ENCODE measurements at places on chromosomes 3 and 15.

- DNase-seq: no peak
Measured at GRCh38 chr15:36756707-36757106, 177.3 kb downstream of the CDIN1 start.

DNA sequence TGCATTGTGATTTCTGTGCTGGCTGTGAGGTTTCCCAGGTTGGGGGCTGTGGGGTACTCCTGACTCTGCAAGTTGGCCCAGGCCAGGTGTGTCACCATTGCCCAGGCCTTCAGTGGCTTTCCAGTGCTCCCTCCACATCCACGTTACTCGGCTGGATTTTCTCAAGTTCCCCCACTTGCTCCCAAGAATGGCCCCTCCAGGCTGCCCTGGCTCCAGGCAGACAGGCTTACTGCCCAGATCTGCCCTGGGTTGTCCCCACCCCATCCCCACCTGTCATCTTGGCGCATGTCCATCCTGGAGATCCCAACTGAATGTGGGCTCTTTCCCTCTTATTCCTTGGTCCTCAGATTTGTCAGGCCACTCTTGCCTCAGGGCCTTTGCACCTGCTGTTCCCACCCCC lies 3.6 kb downstream of the APBA2 start:
- no peak for DNase-seq

DNA sequence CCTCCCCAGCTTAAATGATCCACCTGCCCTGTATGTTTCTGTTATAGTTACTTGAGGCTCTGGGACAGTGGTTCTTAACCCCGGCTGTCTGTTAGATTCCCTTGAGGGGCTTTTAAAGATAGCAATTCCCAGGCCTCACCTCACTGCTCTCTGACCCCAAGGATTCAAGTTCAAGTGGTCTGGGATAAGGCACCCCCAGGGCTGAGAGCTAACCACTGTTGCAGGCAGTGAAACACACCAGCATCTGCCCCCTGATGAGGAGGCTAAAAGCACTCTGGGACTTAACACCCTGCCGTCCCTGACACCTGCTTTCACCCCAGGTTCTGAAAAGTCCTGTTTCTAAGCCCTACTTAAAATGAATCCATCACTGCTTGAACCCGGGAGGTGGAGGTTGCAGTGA lies 103.7 kb downstream of the LRRK1 start:
- no peak for DNase-seq

- DNase-seq: no peak
Measured at GRCh38 chr3:42685363-42685881, at the start of gene KLHL40. KLHL40 (plus strand) TSS chr3:42685537; CDS start chr3:42685619, 82 bp downstream.

- DNase-seq: no peak
Measured at GRCh38 chr3:196991581-196992460, 23.2 kb upstream of the PIGZ start.

- DNase-seq: no peak
Measured at GRCh38 chr3:139204728-139205127, 139.1 kb upstream of the MRPS22 start.

Data from activated naive CD4-positive, alpha-beta T cell (primary cell).